ENCODE measurements at places on chromosomes 7 and 10. TPM values are rescaled to one million over a fixed set of nuclear protein-coding genes. Genes with fewer than 3 reads are reported as not detected.

DNA sequence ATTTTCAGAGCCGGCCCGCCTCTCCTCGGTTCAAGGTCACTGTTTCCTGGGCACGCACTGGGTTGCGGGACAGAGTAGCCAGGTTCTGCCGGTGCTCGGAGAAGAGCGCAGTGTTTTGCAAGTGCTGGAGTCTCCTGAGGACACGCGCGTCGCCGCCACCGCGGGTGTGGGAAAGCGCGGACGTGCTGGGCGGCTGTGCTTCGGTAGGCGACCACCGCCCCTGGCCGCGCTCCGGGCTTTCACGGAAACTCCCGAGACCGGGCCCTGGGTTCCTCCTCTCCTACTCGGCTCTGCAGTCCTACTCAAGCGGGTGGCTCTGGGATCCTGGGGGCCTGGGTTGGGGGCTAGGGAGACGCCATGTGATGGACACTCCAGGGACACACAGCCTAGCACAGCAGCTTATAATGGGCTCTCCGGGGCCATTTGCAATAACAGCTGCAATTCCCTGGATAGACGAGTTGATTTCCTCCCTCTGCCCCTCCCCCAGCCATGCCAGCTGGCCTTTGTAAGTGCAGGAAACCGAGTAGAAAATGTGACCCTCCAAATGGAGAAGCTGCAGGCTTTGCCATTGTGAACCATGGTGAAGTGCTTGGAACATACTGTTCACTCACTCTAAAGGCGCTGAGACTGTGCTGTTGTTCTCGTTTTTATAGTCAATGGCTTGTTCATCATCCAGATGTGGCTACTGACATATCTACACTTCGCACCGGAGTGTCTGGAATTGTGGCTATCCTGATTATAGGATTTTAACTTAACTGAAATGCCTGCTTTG is 2.1 kb downstream of the FRAT1 start:
- DNase-seq: no peak

GRCh38 chr7:149770728-149771636 is 2.4 kb downstream of the ZNF467 start:
- no peak for DNase-seq

- no peak for DNase-seq
Observed at GRCh38 chr10:18419945-18420344, 231.4 kb downstream of the NSUN6 start.

DNA sequence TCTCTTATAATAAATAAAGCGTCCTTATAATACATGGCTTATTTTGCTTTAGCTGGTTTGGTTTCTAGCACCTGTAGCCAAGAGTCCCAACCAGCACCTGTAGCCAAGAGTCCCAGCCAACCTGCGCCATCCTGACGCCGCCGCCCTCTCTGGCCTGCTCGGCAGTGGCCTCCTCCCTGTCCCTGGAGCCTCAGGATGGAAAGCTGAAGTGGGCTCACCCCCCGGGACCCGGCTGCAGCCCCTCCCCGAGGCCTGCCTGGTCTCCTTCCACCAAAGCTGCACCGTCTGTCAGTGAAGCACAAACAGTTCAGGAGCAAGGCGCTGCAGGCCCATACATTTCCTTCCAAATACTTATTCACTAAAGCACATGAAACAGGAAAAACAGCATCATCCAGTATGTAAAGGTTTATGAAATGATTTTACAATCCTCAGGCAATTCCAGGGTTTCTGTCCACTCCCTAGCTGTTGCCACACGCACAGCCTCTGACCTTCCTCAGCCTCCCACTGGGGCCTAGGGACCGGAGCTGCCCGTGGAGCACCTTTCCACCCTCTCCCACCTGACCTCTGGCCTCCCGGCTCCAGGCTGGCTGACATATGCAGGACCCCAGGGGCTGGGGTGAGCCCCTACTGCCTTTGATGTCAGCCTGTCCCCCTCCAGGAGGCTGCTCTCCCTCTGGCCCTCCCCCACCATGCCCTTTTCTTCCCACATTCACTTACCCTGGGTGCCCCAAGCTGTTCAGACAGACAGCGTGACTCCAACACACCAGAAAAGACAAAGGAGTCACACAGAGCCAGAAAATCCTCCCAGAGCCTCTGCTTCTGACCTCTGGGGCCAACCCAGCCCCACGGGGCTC is 149.6 kb upstream of the PPP2R2D start:
- DNase-seq: no peak

- no peak for DNase-seq
Observed at GRCh38 chr10:14587540-14588083, 187.1 kb downstream of the FAM107B start.

DNA sequence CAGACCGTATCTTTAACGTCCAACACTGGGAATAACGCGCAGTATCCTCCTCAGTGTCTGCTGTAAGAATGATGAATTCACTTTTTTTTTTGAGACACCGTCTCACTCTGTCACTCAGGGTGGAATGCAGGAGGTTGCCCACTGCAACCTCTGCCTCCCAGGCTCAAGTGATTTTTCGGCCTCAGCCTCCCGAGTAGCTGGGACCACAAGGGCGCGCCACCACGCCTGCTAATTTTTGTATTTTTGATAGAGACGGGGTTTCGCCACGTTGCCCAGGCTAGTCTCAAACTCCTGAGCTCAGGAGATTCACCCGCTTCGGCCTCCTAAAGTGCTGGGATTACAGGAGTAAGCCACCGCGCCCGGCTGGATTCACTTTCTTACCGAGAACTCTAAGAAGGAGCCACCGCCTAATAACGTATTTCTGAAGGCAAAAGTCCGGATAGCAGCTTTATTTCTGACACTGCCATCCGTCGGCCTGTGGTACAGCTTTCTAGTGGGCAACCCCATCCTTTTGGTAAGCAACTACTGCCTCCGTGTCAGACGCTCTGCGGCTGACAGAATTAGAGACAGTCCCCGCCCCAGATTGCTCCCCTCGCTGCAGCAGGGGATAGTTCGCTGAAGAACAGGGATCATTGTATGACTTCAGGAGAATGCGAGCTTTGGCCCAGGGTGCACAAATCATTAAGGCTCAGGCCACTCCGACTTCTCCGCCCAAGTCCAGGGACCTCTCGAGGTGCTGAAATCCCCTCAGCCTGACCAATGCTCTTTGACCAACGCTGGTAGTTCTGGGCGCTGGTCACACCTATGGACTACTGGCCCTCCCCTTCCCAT is 662 bp downstream of the POLR3A start:
- peak; percentile 33 for DNase-seq

DNA sequence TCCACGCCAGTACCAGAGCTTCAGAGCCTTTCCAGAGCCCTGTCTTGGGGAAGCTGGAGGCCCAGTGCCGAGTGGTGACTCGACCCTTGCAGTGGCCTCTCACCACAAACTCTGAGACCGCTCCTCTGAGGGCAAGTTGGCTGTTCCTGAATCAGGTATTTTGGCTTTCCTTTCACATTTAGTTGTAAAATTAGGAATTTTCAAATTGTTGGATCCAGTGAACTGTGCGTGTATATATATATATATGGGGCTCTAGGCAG is 128.7 kb upstream of the UNC5B start:
- DNase-seq: no peak

DNA sequence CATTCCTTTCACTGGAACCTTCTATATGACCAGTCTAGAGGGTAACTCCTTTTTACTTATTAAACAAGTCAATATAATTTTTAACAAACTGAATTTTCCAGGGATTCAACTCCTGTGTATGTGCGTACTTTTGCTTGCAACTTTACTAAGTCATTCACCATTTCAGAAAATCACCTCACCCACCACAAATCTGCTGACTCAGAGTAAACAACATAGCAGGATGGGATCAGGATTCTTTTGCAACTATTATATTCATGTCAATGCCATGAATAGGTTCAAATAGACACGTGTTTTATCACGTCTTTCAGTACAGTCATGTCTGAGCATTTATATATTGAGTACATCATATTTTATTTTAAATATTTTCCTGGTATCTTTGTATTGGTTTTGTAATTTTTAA is 14.5 kb downstream of the CTTNBP2 start:
- peak; percentile 16 for DNase-seq

GRCh38 chr10:124206616-124207015 is 113.2 kb upstream of the CHST15 start:
- DNase-seq: no peak

- no peak for DNase-seq
Observed at GRCh38 chr7:41197769-41198168, 505.1 kb downstream of the INHBA start.

GRCh38 chr10:130551676-130552075 is 415.5 kb downstream of the GLRX3 start:
- no peak for DNase-seq

- peak; percentile 21 for DNase-seq
Observed at GRCh38 chr7:27162561-27163287, 2.6 kb downstream of the HOXA9 start.

DNA sequence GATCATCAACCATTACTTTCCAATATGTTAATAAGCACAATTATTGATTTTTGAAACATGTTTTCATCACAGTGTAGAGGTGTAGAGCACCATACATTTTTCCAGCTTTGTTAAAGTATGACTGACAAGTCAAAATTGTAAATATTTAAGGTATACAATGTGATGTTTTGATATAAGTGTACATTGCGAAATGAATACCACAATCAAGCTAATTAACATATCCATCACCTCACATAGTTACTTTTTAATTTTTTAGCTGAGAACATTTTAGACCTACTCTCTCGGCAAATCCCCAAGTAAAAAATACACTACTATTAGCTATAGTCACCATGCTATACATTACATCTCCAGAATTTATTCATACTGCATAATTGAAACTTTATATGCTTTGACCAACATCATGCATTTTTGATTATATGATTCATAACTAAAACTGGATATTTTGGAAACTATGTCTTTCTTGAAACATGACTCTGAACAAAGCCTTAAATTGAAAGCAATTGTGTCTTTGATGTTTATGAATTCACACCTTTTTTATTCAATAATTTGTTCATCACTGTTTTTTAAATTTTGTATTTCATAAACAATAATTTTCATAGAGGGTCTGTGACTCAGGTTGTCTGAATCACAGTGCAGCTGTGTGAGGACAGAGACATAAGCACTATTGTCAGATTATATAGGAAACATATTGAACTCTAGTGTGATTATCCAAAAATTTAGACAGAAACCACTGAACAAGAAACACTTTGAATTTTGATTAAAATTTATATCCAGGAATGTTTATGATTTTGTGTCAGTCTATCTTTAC is 486.1 kb downstream of the SEMA3D start:
- DNase-seq: no peak

DNA sequence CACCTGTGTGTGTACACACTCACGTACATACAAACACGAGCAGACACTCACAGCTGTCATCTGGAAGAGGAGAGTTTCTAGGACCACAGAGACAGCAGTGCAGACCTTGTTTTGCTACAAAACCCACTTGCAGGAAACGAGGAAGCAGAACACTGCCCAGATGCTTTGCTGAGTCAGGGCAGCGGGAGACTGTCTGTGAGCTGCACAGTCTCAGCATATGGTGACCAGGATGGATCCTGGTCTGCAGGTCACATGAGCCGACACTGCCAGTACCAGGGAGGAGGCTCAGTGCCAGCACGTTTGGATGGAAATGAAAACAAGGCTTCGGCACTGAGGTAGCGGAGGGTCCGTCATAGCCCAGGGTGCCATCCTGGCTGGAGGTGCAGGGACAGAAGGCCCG is 117.6 kb upstream of the DPP6 start:
- DNase-seq: no peak

DNA sequence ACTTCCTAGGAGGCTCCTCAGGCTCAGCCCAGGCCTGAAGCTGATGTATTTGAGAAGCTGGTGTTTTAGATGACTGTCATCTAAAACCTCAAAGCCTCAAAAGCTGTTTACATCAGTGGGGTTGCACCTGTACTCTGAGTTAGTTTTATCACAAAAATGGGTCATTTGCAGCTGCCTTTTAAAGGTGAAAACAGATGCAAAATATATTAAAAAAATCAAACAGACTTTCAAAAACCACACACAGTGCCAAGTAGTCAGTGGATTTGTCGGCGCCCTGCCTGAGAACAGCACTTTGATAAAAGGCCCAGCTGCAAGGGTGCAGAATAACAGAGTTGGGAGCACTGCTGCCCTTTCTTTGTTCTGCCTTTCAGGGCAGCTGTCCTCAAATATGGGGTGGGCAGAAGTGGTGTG is 103.0 kb downstream of the VOPP1 start:
- no peak for DNase-seq

GRCh38 chr10:113458451-113458850 is 94.4 kb upstream of the HABP2 start:
- no peak for DNase-seq

- DNase-seq: no peak
Observed at GRCh38 chr10:6535156-6535764, 44.8 kb downstream of the PRKCQ start.

DNA sequence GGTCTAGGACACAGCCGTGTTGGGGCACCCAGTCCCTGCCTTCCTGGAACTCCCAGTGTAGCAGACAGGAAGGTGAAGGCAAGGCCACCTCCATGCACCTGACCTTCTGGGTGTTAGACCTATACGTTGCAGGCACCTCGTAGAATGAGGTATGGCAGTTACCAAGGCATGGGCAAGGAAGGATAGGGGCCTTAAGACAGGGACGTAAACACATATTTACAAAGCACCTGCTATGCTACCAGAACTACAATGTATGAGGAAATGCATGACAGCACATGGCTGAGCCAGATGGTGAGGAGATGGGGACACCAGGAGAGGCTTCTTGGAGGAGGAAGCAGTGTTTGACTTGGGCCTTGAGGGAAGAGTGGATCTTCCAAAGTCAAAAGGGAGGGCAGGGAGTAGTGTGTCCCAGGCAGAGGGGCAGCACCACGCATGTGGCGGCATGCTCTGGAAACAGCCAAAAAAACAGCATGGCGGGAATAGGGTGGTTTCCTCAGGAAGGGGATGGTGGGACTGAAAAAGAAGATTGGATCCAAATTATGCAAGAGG is 231.2 kb downstream of the FANK1 start:
- no peak for DNase-seq

DNA sequence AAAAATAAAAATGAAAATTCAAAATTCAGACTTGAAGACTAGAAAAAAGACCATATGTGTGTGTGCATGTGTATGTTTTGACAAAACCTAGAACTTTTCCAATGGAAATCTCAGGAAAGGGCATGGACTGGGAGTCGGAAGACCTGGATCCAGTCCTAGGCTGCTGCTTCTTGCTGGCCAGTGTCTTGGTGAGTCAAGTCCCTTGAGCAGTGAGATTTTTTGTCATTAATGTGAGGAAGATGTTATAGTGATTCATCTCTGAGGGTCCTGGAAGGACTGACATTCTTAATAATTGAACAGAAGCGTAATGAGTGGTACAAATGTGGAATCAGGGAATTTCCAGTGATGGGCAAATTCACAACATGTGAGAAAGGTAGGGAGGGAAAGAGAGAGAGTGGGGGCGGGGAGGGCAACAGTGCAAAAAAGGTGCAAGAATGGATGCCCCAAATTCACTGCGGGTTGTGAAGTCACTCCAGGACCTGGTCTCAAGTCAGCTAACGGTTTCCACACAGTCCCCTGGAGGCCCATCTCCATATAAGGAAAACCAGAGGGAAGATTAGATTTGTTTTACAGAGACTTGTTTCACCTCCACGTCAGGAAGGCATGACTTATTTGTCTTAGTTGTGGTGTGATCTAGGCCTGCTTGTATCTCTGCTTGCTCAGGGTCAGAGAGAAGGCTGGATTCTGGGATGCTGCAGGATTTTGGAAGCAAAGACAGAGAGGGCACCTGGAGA is 201.7 kb downstream of the BUB3 start:
- no peak for DNase-seq

GRCh38 chr10:18201877-18202276 is 61.7 kb downstream of the CACNB2 start:
- DNase-seq: no peak

- no peak for DNase-seq
Observed at GRCh38 chr7:27693794-27694193, 31.1 kb upstream of the HIBADH start.

SFTPD gene
- 0.33 TPM for total RNA-seq

UNCX gene
- not detected for total RNA-seq

SAP25 gene
- not detected for total RNA-seq

NIPSNAP2 gene
- total RNA-seq: 56.5 TPM

MRLN gene
- not detected for total RNA-seq

PAX4 gene
- not detected for total RNA-seq
